ENCODE measurements at places on chromosomes 13 and 19.

- DNase-seq: peak; percentile 38
Measured at GRCh38 chr19:23774524-23774971, 15.9 kb upstream of the ZNF681 start.

DNA sequence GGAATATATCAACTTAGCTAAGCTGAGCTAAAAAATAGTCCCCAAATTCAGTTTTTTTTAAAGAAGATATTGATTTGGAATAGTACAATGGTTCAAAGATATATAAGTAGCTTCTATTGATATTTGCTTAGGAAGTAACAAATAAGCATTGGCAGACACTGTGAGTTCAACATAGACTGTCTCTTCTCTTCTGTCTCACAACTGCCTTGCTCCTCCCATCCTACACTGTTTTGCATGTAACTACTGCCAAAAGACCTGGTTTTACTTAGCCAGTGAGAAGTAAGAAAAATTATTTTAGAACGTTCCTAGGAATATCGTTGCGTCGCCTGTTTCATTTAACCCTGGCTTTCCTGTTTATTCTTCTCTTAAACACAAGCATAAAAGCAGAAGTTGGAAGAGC, 859.0 kb upstream of the SPRY2 start:
- DNase-seq: no peak

GRCh38 chr19:28136796-28137195, 1076.2 kb downstream of the UQCRFS1 start:
- no peak for DNase-seq

- DNase-seq: no peak
Measured at GRCh38 chr19:3808420-3809143, 22.4 kb upstream of the MATK start.

- DNase-seq: no peak
Measured at GRCh38 chr13:110507678-110508381, 53.7 kb downstream of the RAB20 start.

GRCh38 chr13:88189728-88190127, 518.6 kb downstream of the SLITRK5 start:
- DNase-seq: no peak

- DNase-seq: no peak
Measured at GRCh38 chr13:78045916-78046315, 127.3 kb upstream of the EDNRB start.

- no peak for DNase-seq
Measured at GRCh38 chr19:50051964-50052363, 26.2 kb downstream of the ZNF473 start.

GRCh38 chr19:38441657-38442348, 8.3 kb downstream of the RYR1 start:
- DNase-seq: peak; percentile 6

DNA sequence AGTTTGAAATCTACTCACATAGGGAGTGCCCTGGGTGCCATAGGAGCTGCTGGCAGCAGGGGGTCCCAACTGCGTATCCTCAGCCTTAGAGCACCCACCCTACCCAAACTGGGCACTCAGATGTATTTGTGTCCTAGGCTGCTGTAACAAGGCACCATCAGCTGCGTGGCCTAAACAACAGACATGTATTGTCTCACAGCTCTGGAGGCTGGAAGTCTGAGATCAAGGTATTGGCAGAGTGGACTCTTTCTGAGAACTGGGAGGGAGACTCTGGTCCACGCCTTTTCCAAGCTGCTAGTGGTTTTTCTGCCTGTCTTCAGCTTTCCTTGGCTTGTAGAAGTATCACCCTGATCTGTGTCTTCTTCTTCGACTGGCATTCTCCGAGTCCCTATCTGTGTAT, 83.6 kb downstream of the FGF14 start:
- DNase-seq: no peak

GRCh38 chr19:53704011-53704410, 72.2 kb downstream of the DPRX start:
- no peak for DNase-seq

- DNase-seq: no peak
Measured at GRCh38 chr13:111519490-111520170, 199.2 kb downstream of the TEX29 start.

GRCh38 chr13:25977216-25977615, 74.6 kb downstream of the SHISA2 start:
- DNase-seq: no peak

DNA sequence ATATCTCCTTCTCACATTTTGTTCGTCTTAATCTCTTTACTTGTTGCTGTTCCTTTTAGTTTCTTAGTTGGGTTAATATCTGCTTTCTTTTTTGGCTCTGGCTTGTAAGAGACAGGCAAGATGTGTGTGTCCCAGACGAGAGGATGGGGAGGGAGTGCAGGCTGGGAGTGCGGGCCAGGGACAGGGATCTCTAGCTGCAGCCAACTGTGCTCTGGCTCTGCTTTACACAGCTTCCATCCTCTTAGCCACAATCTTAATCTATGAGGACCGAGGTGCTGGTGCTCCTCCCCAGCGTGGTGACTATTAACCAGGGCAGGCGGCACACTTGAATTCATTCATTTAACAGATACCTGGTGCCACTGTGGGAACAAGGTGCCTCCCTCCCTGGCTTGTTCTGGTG, 70.9 kb upstream of the WASF3 start:
- DNase-seq: no peak

DNA sequence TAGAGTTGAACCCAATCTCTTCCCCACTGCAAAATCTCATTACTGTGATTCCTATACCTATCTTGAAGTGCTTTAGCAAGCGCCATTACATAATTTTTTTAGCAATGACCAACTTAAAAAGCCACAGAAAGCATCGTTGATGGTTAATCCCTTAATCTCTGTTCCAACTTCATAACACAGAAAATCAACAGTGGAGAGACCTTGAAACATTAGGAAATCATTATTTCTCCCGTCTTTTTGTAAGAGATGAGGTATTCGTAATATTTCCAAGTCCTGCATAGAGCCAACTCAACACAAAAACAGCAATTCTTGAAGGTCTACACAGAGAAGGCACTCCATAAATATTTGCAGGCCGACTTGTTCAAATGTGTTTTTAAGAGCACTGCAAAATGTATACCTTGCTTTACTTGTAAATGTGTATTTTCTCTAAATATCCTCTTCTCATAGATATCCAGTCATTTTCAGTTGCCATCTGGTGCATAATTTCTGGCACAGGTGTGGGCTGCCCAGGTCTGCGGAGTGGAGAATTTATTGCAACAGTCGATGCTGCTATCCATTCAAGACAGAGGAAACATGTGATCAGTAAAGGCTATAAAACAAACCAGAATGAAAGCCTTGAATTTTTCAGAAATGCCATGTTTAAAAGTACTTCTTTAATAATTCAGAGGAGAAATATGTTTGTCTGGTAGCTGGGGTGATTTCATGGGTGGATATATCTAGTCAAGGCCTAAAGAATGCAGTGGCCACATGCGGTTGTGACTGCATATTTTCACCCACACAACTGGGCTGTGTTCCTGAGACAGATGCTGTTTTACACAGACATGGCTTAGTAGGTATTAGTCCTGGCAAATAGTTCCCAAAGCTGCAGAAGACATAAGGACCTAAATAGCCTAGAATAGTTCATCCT, 234.3 kb upstream of the STARD13 start:
- DNase-seq: peak; percentile 94

- no peak for DNase-seq
Measured at GRCh38 chr13:35283856-35284255, 192.6 kb downstream of the MAB21L1 start.

- DNase-seq: no peak
Measured at GRCh38 chr13:66430269-66430668, 799.9 kb downstream of the PCDH9 start.

- peak; percentile 42 for DNase-seq
Measured at GRCh38 chr13:100274942-100275506, 186.1 kb downstream of the PCCA start.

All from fibroblast of villous mesenchyme (primary cell).